ENCODE measurements at places on chromosomes 1 and 21. TPM values are rescaled to one million over a fixed set of nuclear protein-coding genes. Genes with fewer than 3 reads are reported as not detected.

The EPHB2 gene
- total RNA-seq: not detected

The GPATCH2 gene
- 20.6 TPM for total RNA-seq

The TNFRSF1B gene
- 5.8 TPM for total RNA-seq

The CRNN gene
- not detected for total RNA-seq

The CRYBG2 gene
- not detected for total RNA-seq

The SHISA4 gene
- total RNA-seq: 27.3 TPM

The TNFRSF18 gene
- total RNA-seq: not detected

The ELOA gene
- 60.3 TPM for total RNA-seq

The INSRR gene
- not detected for total RNA-seq

The PHLDA3 gene
- total RNA-seq: 40.6 TPM

The PYHIN1 gene
- total RNA-seq: 6.0 TPM

The TPTE gene
- total RNA-seq: not detected

The CD84 gene
- total RNA-seq: not detected

The RCOR3 gene
- 34.0 TPM for total RNA-seq

The S100A8 gene
- not detected for total RNA-seq

The THEM5 gene
- total RNA-seq: not detected

The CENPL gene
- total RNA-seq: 27.9 TPM
